Cardiac muscle cell (in vitro differentiated cells and primary cell): ENCODE measurements at places on chromosomes 2 and 18.

DNA sequence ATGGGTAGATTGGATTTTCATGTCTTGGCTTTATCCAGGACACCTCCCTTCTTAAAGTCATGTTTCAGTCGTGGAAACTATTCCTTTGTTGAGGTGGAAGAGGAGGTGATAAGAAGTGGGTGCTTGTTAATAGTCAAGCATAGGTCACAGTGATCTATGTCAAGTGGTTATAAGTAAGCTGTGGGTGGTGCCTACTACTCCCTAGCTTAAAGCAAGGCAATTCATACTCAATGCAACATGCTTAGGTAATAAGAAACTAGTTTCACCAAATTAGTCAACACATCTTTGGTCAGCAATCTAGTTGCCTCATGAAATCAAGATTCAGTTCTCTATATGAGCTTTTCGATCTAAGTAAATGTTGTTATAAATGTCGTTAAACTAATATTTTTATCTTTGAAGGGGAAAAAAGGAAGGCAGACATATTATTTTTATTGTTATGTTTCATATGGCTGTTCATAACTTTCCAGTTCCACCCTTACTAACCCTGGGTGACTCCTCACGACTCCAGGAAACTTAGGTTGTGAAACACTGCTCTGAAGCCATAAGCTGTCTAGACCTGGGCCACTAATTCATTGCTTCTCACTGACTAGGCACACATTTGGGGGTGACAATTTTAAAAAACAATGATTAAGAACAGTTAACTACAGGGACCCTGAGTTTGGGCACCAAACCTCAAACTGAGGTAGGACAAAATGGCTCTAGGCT, 5.8 kb upstream of the ABCB11 start:
- DNase-seq: no peak

GRCh38 chr2:106781196-106781595, 104.8 kb downstream of the ST6GAL2 start:
- DNase-seq: no peak

DNA sequence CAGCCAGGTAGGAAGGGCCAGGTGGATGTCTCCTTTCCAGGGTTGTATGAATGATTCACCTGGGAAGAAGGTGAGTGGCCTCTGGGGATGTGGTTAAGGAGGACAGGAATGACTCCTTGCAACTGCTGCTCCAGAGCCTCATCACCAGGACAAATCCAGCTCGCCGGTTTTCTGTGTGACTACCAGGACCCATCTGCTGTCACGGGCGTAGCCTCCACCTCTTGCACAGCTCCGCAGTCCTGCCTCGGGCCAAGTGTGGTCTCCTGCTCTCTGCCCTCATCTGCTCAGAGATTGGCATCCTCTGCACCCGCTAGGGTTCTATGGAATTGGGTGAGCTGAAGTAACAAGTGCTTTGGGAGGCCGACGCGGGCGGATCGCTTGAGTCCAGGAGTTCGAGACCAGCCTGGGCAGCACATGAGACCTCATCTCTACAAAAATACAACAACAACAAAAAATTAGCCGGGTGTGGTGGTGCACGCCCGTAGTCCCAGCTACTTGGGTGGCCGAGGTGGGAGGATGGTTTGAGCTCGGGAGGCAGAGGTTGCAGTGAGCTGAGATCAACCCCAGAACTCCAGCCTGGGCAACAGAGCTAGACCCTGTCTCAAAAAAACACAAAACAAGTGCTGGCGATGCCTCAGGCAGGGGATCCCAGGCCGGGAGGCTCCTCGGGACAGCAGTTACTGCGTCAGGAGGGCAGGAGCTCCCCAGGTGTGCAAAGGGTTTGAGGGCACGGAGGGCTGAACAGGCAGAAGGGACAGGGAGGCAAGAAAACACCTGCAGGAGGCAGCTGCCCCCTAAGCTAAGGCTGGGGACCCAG, 831 bp upstream of the D2HGDH start:
- no peak for DNase-seq

DNA sequence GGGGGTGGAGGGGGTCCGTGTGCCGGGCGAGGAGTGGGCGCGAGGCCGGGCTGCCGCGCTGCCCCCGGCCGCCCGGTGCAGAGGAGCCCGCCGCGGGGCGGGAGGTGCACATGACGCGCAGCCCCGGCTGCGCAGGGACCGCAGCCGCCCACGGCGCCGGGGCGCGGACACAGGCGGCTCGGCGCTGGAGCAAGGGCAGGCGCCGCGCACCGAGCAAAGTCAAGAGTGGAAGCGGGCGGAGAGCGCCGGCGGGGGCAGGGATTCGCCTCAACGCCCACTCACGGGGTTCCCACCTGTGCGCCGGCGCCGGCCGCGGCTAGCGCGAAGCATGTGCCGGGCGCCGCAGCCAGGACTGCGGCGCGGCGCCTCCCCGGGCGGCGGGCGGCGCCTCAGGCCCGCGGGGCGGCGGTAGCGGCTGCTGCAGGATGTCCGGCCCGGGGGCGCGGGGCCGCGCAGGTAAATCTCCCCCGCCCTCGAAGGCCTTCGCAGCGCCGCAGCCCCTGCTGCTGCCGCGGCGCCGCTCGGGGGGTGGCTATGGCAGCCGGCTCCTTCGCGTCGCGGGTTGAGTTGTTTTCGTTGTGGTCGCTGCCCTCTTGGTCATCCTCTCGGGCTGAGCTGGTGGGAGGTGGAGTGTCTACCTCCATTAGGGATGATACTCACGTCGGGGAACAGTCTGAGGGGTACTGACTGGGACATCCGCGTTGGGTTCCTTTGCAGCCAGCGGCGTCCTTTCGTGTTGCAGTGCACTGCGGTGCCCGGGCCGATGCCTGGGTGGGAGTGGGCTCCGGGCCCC, 216.3 kb upstream of the DTNA start:
- DNase-seq: peak; percentile 74

GRCh38 chr2:24317491-24317920, 42.8 kb downstream of the ITSN2 start:
- DNase-seq: no peak

DNA sequence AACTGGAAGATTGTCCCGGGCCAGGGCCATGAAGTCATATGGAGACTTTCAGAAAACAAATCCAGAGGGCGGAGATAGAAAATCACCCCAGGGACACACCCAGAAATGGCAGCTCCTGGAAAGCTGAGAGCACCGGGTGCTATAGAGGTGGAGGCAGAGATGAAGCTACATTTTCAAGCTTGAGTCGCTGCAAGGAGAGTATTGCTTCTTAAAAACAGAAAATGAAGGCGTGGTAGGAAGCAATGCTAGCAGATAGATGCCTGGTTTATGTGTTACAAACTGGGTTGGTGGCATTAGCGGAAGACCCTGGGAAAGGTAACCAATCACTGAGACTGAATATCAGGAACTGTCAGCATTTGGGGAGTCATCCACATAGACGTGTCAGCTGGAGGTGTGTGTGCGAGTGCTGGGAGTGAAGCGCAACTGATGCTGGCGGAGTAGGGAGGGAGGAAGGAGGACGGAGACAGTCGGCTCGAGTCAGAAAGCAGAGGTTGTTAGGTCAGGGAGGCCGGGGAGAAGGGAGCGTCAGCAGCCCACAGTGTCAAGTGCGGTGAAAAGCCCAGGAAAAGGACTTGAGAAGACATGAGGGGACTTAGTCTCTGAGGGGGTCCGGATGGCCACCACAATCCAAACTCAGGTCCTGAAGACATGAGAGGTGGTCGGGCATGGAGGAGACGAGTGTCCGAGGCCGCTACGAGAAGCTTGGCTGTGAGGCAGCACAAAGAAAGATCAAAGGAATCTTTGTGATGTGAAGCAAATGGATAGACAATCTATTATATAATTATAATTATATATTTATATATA, 45.4 kb downstream of the C18orf63 start:
- no peak for DNase-seq

- DNase-seq: no peak
These were observed 447.9 kb upstream of the DSEL start for GRCh38 chr18:67964462-67964861.

GRCh38 chr2:118980022-118980421, 38.0 kb downstream of the MARCO start:
- no peak for DNase-seq

GRCh38 chr18:68843473-68844089, 45.7 kb downstream of the CCDC102B start:
- peak; percentile 19 for DNase-seq

- DNase-seq: no peak
These were observed 19.0 kb downstream of the ACVR2A start for GRCh38 chr2:147863835-147864234.

DNA sequence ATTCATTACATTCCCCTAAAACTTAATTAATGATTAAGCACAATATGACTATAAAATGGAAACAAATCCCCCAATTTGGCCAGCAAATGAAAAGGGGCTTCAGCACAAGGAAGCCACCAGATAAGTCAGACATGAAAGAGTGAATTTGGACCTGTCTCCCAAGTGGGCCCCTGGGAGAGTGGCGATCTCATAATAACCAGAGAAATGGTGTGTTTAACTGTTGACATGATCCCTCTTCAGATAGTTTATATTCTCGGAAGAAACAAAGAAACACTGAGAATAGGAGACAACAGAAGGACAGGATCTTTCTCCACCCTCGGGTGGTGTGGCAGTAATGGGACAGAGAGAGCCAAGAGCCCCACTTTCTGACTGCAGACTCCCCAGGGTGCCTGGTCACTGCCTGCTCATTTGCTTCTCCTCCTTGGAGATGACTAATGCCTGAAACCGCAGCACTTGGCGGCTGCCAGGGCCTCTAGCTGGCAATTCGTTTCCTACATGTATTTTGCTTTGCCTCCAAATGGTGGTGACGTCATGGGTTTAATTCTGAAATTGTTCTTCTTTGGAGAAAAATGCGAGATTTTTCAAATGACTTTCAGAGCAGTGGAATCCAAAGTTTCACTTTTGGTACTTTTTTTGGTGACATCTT, 46.4 kb upstream of the SPP2 start:
- DNase-seq: peak; percentile 89

DNA sequence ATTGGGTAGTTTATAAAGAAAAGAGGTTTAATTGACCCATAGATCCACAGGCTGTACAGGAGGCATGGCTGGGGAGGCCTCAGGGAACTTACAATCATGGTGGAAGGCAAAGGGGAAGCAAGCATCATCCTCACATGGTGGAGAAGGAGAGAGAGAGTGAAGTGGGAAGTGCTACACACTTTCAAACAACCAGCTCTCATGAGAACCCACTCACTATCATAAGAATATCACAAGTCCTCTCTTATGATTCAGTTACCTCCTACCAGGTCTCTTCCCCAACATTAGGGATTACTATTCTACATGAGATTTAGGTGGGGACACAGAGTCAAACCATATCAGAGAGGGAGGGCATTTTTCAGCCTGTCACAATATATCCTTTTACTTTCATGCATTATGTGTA, 22.7 kb upstream of the DOCK10 start:
- DNase-seq: no peak

GRCh38 chr2:107259408-107260195, 373.6 kb upstream of the ST6GAL2 start:
- DNase-seq: no peak

GRCh38 chr2:40394597-40394996, 57.3 kb downstream of the SLC8A1 start:
- DNase-seq: no peak

GRCh38 chr18:80171054-80171872, 62.2 kb downstream of the ADNP2 start:
- DNase-seq: peak; percentile 60

- DNase-seq: no peak
These were observed 8.1 kb upstream of the TYMS start for GRCh38 chr18:649341-649740.
